ENCODE measurements at places on chromosomes 16 and 17.

DNA sequence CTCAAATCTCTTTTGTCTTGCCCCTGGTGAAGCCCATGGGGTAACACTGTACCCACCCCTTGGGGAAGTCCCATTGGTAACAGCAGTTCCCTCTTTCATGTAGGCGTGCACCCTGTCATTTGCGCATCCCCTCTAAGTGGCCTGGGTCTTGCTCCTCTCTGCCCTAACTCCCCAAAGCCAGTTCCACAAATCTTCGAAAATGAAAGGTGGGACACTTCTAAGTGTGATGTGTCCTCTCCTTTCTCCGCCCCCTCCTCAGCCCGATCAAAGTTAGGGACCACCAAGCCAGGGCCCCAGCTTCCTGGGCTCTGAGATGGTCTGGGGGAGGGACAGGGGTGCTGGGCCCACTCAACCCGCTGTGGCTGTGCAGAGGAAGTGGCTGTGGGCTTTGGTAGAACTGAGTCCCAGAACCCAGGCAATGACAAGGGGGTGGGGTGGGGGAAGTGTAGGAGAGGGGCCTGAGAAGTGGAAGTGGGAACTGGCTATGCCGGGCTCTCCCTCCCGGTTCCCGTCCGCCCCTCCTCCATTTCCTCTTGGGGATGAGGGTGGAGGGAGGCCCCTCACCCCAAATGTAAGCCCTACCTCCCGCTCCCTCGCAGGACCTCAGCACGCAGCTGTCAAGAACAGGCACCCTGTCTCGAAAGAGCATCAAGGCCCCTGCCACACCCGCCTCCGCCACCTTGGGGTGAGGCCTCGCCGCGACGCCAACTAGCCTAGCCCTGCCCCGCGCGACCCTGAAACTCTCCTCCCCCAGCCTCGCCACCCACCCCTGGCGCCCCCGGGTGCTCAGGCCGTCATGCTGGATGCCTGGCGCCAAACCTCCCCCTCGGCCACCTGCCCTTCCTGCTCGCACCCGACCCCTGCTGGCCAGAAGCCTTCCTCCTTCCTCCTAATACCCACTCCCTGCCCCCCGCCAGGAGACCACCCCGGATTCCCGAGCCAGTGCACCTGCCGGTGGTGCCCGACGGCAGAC is 8.7 kb downstream of the ABI3 start:
- DNase-seq, result no peak

DNA sequence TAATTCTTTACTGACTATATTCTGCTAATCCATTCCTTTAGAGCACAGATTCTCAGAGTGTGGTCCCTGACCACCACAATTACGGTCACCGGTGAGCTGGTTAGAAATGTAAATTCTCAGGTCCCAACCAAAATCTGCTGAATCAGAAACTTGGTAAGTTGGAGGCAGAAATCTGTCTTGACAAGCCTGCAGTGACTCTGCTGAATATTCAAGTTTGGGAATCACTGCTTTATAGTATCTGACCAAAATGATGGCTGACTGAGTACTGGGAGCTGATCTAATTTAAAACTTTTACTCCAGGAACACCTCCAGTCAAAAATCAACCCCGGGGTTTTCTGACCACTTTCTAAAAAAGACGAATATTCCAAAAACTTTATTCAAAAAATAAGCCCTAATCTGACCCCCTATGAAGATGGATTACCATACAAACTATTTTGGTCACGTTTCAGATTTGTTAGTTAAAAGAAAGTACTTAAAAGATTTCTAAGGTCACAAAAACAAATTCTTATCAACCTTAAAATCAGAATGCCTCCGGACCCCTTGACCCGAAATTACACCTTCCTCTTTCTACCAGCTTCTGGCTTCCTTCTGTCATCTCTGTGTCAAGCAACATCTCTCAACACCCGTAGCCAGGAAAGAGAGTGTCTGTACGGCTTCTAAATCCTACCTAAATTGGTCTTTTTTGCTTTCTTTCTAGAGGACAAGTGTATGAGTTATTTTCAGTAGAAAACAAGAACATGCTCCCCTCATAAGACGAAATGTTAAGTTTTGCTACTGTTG is 38.6 kb downstream of the CREBBP start:
- DNase-seq, result no peak

DNA sequence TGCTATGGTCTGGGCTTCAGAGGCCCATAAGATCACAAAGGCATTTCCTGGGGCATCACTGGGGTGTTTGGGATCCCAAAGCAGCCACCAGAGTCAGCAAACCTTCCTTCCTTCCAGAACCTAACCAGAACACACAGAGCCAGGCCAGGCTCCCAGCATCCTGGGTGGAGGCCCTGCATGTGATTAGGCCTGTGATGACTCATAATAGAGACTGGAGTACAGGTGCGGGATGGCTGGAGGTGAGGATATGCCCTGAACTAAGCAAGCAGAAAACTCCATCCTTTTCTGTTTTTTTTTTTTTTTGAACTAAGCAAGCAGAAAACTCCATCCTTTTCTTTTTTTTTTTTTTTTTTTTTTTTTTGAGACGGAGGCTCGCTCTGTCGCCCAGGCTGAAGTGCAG is 17.7 kb upstream of the GFOD2 start:
- no peak for DNase-seq

DNA sequence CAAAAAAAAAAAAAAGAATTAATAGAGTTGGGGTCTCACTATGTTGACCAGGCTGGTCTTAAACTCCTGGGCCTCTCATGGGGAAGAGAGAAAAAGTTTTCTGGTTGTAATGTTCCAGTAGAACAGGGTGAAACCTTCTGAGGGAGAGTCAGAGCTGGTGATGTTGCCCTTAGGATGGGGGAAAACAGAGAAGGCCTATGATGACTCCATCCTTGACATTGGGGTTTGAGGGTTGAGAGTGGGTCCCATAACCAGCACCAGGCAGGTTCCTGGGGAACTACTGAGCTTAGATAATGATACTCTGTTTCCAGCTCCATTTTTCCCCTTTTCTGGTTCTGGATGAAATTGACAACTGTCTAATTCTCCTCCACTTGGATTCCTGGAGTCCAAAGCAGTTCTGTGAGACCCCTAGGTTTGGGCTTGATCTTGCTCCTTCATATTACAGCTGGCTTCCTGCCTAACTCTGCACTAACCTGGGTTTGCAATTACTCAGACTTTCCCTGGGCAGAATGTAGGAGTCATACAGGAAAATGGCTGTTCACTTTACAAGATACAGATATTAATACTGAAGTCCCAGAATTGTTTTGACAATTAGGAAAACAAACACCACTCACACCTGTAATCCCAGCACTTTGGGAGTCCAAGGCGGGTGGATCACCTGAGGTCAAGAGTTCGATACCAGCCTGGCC is 62.8 kb upstream of the B4GALNT2 start:
- no peak for DNase-seq

GRCh38 chr17:35345445-35345925 is 27.9 kb downstream of the SLFN11 start:
- no peak for DNase-seq

DNA sequence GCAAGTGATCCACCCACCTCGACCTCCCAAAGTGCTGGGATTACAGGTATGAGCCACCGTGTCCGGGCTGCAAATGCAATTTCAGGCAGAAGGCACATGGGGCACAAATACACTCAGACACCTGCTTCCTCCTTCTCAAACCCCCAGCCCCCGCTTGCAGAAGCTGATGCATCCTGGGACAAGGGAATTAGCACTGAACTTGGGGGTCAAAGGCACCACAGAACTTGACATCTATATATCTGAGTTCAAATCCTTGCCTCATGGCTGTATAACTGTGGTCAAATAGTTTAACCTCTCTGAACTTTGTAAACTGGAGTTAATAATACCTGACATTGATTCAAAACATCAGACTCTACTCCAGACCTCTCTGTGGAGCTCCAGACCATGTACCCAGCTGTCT is 4.1 kb upstream of the ARL5C start:
- DNase-seq, result no peak

DNA sequence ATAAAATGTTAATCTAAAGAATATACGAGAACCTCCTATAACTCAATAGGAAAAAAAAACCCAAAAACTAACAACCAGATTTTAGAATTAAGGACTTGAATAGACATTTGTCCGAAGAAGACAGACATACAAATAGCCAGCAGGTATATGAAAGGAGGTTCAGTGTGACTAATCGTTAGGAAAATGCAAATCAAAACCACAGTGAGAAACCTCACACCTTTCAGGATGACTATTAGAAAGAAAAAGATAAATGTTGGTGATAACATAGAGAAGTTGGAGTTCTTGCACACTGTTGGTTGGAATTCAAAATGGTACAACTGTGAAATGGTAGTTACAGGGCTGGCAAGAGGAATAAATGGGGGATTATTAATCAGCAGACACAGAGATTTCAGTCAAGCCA is 339.0 kb downstream of the TMEM114 start:
- DNase-seq, result no peak
